Left lung (tissue), 14 donors: ENCODE measurements at places on chromosomes 3 and 15. TPM values are rescaled to one million over a fixed set of nuclear protein-coding genes. Genes with fewer than 3 reads are reported as not detected.

DNA sequence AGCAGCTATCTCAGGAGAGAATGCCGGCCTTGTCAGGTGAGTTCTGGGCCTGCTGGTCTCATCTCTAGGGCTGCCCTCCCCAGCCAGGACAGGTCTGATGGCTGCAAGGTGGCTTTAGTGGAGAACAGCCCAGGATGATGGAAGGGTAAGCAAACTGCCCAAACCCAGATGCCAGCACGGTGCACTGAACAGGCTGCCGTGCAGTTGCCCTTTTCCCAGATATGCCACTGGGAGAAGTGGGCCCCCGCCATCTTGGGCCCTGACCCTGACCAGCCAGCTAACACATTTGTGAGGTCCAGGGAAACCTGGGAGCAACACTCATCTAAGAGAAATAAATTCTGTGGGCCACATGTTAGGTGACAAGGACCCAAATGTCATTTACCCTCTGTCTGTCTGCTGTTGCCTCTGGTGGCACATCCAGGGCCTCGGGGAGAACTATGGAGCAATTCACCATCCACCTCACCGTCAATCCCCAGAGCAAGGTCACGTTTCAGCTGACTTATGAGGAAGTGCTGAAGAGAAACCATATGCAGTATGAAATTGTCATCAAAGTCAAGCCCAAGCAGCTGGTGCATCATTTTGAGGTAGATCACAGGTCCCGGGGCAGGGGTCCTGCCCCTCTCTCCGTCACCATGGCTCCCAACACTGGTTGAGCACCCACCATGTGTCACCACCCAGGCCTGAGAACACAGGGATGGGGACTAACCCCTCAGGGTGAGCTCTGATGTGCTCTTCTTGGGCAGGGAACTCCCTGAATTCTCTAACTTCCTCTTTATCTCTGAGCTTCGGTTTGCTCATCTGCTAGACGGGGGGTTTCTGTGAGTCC is 1.8 kb downstream of the ITIH1 start:
- H3K4me3 ChIP-seq: no peak overlapping the region
- H3K27me3 ChIP-seq: no peaks in the 10 kb centered on the region
- DNase-seq: no peak
- peaks cover 8% of the 10 kb centered on the region for H3K4me1 ChIP-seq
- no peaks in the 10 kb centered on the region for H3K36me3 ChIP-seq

- no peak overlapping the region for H3K27ac ChIP-seq
- DNase-seq: no peak
- H3K4me3 ChIP-seq: no peak overlapping the region
- H3K4me1 ChIP-seq: no peaks in the 10 kb centered on the region
- H3K27me3 ChIP-seq: no peaks in the 10 kb centered on the region
Measured at GRCh38 chr3:146464005-146464595, 5.3 kb downstream of the PLSCR2 start.

DNA sequence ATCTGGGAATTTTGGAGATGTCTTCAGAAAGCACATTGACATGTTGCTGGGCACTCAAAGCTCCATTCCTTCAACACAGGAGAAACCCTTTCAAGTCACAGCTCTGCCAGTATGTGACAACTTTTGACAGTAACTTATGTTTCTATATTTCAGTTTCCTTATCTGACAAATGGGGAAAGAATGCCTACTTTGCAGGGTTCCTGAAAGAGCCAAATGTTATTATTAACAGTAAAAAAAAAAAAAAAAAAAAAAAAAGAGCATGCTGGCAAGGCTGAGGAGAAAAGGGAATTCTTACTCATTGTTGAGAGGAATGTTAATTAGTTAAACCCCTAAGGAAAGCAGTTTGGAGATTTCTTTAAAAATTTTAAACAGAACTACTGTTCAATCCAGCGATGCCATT is 272.5 kb upstream of the TGFBR2 start:
- H3K27ac ChIP-seq: no peak overlapping the region
- H3K36me3 ChIP-seq: no peaks in the 10 kb centered on the region
- no peak for DNase-seq
- H3K4me3 ChIP-seq: no peak overlapping the region
- H3K27me3 ChIP-seq: no peaks in the 10 kb centered on the region

- no peak for DNase-seq
- H3K4me3 ChIP-seq: no peak overlapping the region
- no peaks in the 10 kb centered on the region for H3K36me3 ChIP-seq
- no peaks in the 10 kb centered on the region for H3K27me3 ChIP-seq
- H3K4me1 ChIP-seq: no peaks in the 10 kb centered on the region
- no peak overlapping the region for H3K27ac ChIP-seq
Measured at GRCh38 chr15:36498916-36499315, 80.5 kb upstream of the CDIN1 start.

DNA sequence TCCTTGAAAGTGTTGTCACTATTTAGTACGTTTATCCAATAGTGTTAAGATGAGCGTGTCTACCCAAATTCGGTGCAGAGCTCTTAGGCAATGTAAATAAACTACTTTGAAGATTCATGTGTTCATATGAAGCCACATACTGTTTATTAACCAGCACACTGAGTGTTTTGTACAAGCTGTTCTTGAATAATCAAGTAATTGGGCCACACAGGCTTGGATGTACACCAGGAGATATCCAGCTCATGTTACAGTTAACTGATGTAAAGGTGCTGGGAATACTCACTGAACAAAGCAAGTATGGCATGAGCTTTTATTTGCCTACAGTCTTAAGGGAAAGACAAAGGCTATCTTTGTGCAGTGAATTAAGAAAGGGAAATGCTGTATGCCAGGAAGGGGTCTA is 632 bp upstream of the DHX36 start:
- peak overlapping the region; percentile 96 for H3K27ac ChIP-seq
- peak overlapping the region; percentile 75 for H3K4me3 ChIP-seq
- no peak for DNase-seq
- no peaks in the 10 kb centered on the region for H3K27me3 ChIP-seq
- no peaks in the 10 kb centered on the region for H3K36me3 ChIP-seq
- H3K4me1 ChIP-seq: peaks cover 40% of the 10 kb centered on the region

DNA sequence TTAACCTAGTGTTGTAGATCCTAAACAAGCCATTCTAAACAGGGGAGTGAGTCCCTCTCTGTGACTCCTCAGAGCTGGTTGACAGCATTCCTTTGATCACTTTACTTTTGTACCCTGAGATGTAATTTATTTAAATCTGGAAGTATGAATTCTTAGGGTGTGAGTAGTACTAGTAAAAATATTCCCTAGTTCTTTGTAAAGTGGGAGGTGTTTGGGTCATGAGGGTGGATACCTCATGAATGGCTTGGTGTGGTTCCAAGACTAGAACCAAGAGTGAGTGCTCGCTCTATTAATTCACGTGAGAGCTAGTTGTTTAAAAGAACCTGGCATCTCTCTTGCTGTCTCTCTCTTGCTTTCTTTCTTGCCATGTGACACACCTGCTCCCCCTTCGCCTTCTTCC is 223.7 kb downstream of the SQOR start:
- no peaks in the 10 kb centered on the region for H3K36me3 ChIP-seq
- H3K27me3 ChIP-seq: no peaks in the 10 kb centered on the region
- peaks cover 3% of the 10 kb centered on the region for H3K4me1 ChIP-seq
- no peak overlapping the region for H3K4me3 ChIP-seq
- DNase-seq: no peak
- no peak overlapping the region for H3K27ac ChIP-seq

SERINC4 gene
- 0.12 TPM for total RNA-seq

TTBK2 gene
- 13.0 TPM for total RNA-seq
